ENCODE measurements at places on chromosomes 5 and 9.

- no peak for DNase-seq
Measured at GRCh38 chr5:135484674-135485086, 32.5 kb upstream of the TIFAB start.

- no peak for DNase-seq
Measured at GRCh38 chr9:4118666-4119065, 181.2 kb downstream of the GLIS3 start.

- DNase-seq, result no peak
Measured at GRCh38 chr5:125499636-125500332, 753.3 kb upstream of the ZNF608 start.

- no peak for DNase-seq
Measured at GRCh38 chr5:132463811-132464155, 26.8 kb downstream of the IRF1 start.

DNA sequence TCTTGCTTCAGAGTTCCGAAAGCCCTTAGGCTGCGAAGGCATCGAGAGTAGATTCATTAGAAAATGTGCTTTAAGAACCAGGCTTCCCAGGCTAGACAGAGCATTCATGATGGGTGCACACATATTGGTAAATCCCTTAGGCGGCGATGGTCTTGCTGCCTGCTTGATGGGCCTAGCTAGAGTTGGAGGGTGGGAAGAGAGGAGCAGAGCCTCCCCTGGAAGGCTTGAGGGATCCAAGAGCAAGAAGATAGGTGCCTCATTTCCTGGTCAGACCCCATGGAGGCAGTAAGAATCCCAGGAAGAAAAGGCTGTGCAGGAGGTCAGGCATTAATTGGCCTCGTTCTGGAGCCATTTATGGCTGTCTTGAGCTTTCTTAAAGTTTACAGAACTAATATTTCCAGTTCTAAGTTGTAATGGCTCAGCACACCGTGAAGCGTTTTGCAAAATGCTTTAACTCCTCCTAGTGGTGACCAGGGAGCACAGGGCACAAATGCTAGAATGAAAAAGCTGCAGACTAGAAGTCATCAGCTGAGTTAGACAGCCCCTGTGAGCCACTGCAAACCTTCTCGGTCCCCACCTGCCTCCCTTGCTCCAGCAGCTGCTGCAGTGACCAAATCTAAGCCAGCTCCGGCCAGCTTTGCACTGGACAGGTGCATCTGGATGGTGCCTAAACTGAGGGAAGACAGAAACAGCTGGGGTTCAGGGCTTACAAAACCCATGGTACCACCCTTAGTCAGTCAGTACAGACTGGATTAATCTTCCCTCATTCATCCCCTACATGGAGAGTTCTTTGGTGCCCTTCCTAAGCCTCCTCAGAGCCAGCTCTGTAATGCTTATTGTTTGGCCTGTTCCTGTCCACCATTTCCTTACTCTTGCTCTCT, 14.7 kb downstream of the SLC45A2 start:
- DNase-seq, result no peak

- no peak for DNase-seq
Measured at GRCh38 chr5:39775086-39775796, 350.5 kb upstream of the DAB2 start.

DNA sequence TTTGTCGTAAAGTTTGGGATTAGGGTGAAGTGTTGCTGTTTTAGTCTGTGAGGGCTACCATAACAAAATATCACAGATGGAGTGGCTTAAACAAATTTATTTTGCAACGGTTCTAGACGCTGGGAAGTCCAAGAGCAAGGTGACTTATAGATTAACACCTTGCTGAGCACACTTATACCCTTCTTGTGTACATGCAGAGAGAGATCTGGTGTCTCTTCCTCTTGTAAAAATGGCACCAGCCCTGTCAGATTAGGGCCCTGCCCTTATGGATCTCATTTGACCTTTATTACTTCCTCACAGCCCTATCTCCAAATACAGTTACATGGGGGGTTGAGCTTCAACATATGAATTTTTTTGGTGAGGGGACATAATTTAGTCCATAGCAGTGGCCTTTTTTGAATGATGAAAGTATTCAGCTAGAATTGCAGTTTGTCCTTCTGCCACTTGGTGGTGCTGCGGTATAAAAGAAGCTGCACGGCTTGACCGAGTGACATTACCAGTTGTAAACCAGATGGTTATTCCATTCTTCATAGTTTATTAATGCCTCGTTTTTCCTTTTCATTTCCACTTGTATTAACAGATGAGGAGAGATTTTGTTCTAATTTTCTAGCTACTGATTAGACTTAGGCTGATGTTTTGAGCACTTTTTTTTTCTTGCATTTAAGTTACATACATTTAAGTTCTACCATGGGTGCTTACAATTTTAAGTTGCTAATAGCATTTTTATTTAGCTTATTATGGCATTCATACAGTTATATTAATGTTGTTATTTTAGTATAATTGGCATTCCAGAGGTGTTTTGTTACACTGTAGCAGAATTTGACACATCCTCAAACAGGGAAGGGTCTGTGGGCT, 19.4 kb downstream of the DCP2 start:
- peak; percentile 51 for DNase-seq

- no peak for DNase-seq
Measured at GRCh38 chr5:19099195-19099594, 888.8 kb downstream of the CDH18 start.

DNA sequence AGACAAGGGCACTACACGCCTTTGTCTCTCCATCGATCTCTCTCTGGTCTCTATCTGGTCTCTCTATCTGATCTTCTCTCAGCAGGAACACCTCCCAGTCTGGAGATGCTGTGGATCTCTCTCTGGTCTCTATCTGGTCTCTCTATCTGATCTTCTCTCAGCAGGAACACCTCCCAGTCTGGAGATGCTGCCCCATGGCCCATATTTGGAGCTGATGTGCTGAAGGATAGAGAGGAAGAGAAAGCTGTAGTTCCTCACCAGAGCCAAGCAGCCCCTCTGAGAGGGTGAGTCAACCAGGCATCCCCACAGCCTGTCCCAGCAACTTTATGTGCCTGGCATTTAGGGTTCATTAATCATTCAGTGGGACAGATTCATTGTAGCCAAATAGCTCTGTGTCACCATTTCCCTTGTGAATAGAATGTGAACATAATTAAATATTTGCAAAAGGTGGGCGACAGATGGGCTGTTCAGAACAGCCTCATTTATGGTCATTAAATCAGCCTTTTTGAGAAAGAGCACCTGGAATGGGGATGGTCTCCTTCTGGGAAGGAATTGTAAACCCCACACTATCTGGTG, 189.3 kb upstream of the MAST4 start:
- no peak for DNase-seq

DNA sequence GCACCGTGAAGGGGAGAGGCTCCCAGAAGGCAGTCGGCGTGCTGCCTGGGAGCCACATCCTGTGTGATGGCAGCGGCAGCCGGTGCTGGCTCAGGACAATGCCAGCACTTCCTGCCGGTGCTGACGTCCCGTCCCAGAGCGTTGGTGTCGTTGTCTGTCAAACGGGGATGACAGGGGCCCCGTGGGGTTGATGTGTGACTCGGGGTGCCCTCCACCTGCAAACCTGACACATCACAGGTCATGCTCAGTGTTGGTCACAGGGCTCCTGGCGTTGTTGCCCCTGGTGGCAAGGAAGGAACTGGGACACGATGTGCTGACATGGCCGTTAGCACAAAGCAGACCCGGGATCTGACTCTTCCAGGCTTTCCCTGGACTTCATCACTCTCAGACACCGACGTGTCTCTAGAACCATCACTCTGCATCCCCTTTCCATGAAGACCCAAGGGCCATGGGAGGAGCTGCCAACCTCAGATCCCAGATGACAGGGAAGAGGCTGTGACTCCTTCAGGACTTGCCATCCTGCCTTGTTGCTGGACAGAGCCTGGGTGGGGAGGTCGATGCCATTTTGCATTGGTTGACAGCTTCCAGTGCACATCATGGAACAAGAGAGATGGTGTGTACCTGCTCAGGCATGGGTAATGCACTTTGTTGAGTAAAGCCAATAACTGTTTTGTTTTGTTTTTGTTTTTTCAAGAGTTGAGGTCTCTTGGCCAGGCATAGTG, 21.5 kb downstream of the PLPP7 start:
- DNase-seq, result peak; percentile 72

DNA sequence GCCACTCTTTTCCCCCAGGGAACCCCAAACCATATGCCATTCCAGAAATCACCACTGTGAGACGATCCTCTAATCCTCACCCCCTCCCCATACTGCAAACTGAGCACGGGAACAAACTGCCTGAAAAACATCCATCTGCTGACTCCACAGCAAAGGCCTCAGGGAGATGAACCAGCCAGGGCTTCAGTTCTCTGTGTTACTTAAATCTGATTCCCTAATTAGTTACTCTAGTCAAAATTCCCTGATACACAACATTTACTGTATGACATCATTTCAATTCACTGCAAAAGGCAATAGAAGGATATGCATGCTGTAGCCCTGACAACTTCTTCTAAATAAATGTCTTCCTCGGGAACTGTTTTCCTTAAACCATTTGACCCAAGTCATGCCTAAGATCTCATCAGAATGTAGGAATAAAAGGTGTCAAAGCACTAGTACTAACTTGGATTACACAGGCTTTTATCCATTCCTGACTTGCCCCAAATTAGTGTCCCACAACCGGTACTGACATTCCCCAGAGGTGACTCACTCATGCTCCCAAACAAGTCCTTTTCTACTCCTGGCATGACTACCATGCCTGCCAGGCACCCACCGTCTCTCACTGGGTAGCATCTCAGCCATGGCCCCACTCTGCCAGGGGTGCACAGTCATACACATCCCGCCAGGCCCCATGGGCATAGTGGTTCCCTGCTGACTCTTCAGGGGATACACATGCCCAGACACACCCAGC, 35.0 kb downstream of the MTX3 start:
- DNase-seq, result no peak

DNA sequence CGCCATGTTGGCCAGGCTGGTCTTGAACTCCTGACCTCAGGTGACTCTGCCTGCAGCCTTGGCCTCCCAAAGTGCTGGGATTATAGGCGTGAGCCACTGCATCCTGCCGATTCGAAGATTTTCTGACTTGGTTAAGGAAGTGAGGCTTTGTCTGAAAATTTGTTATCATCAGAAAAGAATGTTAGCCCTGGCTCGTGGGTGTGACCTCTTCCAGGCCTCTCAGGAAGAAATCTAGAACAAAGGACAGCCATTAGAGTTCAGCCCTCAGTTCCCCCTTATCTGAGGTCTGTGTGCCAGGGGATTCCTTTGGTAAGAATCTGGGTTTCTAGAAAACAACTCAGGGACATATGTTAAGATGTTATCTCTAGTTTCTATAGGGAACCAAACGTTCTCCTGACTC, 6.2 kb downstream of the OR2S2 start:
- no peak for DNase-seq

DNA sequence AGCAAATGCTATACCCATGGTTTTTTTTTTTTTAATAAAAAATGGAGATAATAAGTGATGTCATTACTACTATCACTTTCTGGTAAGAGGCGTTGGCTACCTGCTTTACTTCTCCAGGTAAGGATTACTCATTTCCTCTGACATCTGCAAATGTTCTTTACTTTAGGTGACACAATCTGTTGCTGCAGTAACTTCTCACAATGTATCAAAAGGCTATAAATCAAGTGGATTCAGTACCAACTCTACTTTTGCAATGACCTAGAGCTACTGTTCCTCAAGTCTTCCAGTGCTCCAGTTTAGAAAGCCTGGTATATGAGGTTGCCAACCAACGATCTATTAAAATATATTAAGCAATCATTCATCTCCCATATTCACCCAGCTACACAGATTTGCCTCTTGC, 129.1 kb downstream of the PLK2 start:
- no peak for DNase-seq

All from gastrocnemius medialis (tissue), 4 donors.